CD4-positive, alpha-beta T cell (primary cell): ENCODE measurements at places on chromosomes 3 and 15.

- DNase-seq: no peak
These were observed 31.5 kb upstream of the TAFA4 start for GRCh38 chr3:68963891-68964290.

DNA sequence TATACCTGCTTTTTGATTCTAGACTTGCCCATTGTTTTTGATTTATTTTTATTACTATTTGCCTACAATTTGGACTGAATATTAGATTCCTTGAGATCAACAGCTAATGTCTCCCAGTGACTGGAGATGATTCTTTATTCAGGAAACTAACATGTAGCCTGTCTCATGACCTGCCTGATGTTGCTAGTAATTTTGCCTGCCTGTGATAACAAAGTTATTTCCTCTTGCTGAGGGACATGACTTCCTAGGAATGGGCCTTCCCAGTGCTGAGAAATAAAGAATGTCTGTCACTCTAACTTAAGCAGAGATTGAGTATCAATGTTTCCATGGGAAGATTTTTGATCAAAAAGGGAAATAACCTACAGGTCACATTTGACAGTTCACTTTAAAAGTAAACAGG, 13.4 kb upstream of the NPHP3 start:
- DNase-seq: no peak

DNA sequence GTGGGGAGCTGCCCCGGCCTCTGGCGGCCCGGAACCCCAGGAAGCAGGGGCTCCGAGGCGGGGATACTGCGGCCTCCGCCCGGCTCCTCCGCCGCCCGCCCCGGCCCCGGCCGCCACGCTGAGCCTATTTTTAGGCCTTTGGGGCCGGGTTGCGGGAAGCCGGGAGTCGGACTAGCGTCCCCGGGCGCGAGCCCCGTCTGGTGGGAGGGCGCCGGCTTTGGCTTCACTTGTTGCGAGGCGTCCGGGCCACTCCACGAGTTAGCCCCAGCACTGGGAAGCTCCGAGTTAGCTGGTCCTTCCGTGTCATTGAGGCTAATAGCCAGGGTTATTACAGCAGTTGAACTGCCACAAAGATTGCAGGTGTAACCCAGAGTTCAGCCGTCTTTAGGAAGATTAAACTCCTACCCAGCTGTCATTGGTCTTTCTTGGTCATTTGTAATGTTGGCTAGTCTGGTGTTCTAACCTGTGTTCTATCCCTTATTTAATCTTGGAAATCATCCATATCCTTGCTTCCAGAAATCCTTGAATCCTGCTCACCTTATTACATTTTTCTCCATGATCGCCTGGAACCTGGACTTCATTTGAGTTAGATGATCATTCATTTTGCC, 791 bp downstream of the GYG1 start:
- peak; percentile 42 for DNase-seq

- no peak for DNase-seq
These were observed at the start of gene TM6SF1 for GRCh38 chr15:83106994-83107840. TSS of gene TM6SF1 (plus strand) at chr15:83107645. CDS start at chr15:83107681, 36 bp downstream.

- DNase-seq: no peak
These were observed 26.7 kb downstream of the TBC1D2B start for GRCh38 chr15:78050826-78051225.
